ENCODE measurements at places on chromosomes 12 and 14.

DNA sequence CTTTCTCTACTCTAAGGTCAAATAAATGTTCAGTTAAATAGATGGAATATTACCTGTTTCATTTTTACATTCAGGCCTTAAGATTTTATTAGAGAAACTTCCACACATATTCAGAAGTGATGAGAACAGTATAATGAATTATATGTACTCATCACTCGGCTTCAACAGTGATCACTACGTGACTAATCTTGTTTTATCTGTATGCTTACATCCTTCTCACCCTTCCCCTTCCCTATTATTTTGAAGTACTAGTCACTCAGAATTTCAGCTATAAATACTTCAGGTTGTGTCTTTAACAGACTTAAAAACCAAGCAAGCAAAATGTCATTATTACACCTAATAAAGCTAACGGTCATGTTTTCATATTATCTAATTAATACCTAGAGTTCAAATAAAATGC, 34.9 kb downstream of the ETV6 start:
- no peak overlapping the region for H3K4me3 ChIP-seq
- no peak for DNase-seq
- no peaks in the 10 kb centered on the region for H3K27me3 ChIP-seq

- no peak overlapping the region for H3K4me3 ChIP-seq
- DNase-seq: no peak
- peaks cover 38% of the 10 kb centered on the region for H3K27me3 ChIP-seq
- H3K27ac ChIP-seq: no peak overlapping the region
Measured at GRCh38 chr12:54134850-54135249, 53.9 kb downstream of the SMUG1 start.

- no peak for DNase-seq
- no peak overlapping the region for H3K27ac ChIP-seq
- no peak overlapping the region for H3K4me3 ChIP-seq
Measured at GRCh38 chr14:23930742-23931141, 22.8 kb upstream of the DHRS4 start.

GRCh38 chr14:31252865-31253264, 45.3 kb upstream of the HECTD1 start:
- H3K27ac ChIP-seq: no peak overlapping the region
- H3K27me3 ChIP-seq: no peaks in the 10 kb centered on the region
- DNase-seq: no peak
- no peaks in the 10 kb centered on the region for H3K4me1 ChIP-seq
- H3K36me3 ChIP-seq: no peaks in the 10 kb centered on the region

- no peak for DNase-seq
- no peaks in the 10 kb centered on the region for H3K36me3 ChIP-seq
- no peaks in the 10 kb centered on the region for H3K4me1 ChIP-seq
Measured at GRCh38 chr12:39237004-39237403, 205.9 kb downstream of the KIF21A start.

GRCh38 chr14:71698027-71698426, 234.2 kb upstream of the RGS6 start:
- no peak for DNase-seq
- peaks cover 54% of the 10 kb centered on the region for H3K36me3 ChIP-seq
- H3K27me3 ChIP-seq: no peaks in the 10 kb centered on the region
